Hematopoietic multipotent progenitor cell treated with erythropoietin and hydrocortisone succinate and interleukin-3 and kit ligand, for 6 days (in vitro differentiated cells): ENCODE measurements at places on chromosomes 5 and 9.
A peak's percentile ranks its signal among the peaks of the same experiment; 100 is the strongest.

DNA sequence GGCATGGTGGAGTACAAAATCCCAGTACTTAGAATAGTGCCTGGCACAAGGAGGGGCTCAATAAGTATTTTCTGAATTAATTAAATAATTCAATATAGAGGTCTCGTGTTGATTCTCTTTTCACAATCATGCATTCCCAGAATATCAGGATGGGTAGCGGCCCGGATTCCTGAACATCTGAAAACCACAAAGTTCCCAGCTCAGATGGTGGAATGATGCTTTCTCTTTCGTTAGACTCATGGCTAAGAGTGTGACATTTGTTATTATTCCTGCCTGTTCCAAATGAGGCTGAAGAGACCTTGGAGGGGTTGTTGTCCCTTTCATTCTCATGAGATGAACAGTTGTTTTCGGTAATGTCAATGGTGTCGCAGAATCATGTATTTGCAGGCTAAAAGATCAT is 95.4 kb upstream of the LIFR start:
- no peak for DNase-seq

GRCh38 chr5:75948438-75948837 is 134.7 kb upstream of the SV2C start:
- no peak for DNase-seq

DNA sequence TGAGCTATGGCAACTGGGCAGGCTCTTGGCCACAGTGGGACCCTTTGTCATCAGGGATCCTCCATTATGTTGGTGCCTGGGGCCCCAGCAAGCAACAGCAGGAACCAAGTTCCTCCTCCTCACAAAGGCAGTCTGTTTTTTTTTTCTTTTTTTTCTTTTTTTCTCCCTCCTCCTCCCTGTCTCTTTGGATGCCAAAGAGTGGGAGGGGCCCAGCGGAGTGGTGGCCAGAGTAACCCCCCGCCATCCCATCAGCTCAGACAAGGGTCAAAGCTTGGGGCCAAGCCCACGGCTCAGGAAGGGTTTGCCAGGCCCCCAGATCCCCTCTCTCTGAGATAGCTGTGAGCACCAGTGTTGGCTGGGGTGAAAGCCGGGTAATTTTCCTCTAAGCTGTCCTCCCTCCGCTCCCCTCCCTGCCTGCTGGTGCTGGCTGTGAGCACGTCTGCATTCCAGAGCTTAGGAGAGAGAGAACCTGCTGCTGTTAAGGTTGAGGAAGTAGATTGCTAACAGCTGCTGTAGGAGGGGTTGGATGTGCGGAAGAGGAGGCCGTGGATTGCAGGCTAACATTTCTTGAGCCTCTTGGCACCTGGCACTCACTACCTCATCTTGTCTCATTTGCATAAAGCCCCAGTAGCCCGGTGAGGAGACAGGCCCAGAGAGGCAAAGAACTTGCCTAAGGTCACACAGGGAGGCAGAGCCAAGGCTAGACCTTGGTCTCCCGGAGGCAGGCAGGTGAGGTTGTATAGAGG is 21.2 kb downstream of the GSN start:
- DNase-seq: no peak

- DNase-seq: peak; percentile 69
Measured at GRCh38 chr9:105842023-105842644, 147.8 kb downstream of the TMEM38B start.

DNA sequence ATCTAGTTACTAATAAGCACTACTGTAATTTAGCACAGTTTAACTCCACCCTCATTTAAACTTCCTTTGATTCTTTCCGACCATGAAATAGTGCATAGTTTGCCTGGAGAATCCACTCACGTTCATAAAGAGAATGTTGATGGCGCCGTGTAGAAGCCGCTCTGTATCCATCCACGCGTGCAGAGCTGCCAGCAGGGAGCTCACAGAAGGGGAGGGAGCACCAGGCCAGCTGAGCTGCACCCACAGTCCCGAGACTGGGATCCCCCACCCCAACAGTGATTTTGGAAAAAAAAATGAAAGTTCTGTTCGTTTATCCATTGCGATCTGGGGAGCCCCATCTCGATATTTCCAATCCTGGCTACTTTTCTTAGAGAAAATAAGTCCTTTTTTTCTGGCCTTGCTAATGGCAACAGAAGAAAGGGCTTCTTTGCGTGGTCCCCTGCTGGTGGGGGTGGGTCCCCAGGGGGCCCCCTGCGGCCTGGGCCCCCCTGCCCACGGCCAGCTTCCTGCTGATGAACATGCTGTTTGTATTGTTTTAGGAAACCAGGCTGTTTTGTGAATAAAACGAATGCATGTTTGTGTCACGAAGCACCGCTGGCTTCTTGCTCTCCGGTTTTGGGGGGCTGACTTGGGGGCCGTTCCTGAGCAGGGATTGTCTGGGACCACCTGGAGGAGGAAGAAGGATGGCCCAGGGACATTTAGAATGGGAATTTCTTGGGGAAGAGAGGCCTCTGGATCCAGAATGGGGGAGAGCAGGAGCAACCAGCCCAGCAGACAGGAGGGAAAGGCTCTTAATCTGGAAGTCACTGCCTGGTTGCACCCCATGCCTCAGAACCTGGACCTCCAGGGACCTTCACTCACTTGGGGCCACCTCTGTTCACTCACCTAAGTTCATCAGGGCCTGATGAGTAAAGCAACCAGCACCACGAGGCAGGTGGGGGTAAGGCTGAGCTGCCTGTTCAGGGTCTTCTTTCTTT is 35.4 kb downstream of the CXXC5 start:
- no peak for DNase-seq

GRCh38 chr9:89993678-89994630 is 389.1 kb downstream of the GADD45G start:
- peak; percentile 71 for DNase-seq

GRCh38 chr9:110626101-110626829 is 42.3 kb upstream of the MUSK start:
- no peak for DNase-seq

GRCh38 chr9:112084334-112084733 is 90.8 kb downstream of the SUSD1 start:
- no peak for DNase-seq

- no peak for DNase-seq
Measured at GRCh38 chr9:92725766-92726165, 38.9 kb downstream of the BICD2 start.

DNA sequence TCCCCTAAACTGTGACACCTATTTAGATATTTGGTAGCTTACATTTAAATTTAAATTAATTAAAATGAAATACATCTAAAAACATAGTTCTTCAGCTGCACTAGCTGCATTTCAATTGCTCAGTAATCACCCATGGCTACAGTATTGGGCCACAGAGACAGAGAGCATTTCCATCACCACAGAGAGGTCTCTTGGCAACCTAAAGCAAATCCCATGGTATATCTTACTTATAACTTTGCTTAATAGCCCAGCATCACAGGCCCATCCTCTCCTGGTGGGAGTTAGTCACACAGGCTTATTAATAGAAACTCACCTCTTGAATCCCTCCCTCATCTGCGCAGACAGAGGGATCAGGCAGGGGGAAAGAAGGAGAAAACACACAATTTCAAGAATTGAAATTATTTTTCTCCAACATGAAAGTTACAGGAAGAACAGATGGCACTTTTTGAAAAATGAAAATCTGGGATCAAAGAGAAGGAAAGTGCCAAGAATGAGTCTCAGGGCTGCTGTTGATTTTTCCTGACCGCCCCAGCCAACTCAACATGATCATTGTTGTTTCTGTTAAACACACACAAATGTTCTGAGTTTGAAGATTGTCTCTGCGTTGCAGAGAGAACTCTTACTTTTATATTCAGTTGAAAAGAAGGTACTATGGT is 144.6 kb downstream of the CMYA5 start:
- no peak for DNase-seq

DNA sequence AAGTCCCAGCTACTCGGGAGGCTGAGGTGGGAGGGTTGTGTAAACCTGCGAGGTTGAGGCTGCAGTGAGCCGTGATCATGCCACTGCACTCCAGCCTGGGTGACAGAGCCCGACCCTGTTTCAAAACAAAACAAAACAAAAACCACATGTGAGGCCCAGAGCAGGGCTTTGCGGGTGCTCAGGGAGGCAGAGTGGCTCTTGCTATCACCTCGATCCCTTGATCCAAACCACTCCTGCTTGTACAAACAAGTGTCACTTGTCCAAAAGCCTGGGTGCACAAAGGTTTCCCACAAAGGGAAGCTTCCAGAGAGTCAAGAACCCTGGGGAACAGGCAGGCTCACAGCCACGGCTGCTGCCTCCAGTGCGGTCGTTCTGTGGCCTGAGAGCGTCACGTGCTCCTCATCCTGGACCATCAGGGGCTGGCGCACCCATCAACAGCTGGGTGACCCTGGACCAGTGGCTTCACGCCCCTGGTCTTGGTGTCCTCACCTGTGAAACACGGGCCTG is 162.7 kb downstream of the C9orf50 start:
- no peak for DNase-seq

- no peak for DNase-seq
Measured at GRCh38 chr9:84916769-84917168, 247.2 kb downstream of the NTRK2 start.
